ENCODE measurements at places on chromosomes 12 and 14.

DNA sequence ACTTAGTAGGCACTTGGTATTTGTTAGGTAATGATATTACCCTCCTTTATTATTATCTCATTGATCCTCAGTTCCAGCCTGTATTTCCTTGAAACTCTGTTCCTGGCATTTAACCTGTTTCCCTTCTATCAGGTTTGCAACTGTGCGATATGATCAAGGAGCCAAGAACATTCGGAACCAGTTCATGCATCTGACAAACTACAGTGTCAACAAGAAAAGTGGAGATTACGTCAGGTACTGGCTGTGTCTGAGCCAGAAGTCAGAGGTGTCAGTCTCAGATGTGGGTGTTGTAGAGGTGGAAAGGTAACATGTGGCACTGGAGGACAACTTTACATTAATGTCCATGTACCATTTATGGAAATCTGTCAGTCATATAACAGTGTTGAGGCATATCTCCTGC, 56.7 kb downstream of the TTLL5 start:
- DNase-seq = no peak

- DNase-seq = no peak
Measured at GRCh38 chr12:115437061-115437567, 753.1 kb upstream of the TBX3 start.

GRCh38 chr12:48777501-48778400, 11.1 kb downstream of the ADCY6 start:
- no peak for DNase-seq

GRCh38 chr12:132516095-132517012, 26.4 kb downstream of the FBRSL1 start:
- no peak for DNase-seq

DNA sequence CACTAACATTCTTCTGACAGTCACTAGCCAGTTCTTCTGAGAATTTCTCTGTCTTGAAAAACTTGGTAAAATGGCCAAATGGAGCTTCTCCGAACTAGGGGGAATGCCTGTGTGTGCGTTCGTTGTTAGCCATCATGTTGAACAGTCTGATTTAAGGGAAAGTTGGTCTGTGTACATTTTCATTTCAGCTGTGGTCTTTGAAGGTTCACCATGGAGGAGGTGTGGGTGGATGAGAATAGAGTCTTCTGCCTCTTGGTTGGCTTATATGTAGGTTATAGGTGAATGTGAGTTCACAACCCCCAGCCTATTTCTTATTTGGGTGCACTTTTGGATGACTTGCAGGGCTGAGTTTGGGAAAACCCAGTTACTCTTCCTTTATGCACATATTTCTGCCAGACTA, 12.9 kb downstream of the ETV6 start:
- no peak for DNase-seq

GRCh38 chr12:123070267-123071081, 80.4 kb downstream of the PITPNM2 start:
- no peak for DNase-seq

GRCh38 chr14:84087986-84088531, 1441.9 kb upstream of the FLRT2 start:
- no peak for DNase-seq

GRCh38 chr12:111377440-111377839, 8.5 kb upstream of the PHETA1 start:
- DNase-seq = no peak

- DNase-seq = no peak
Measured at GRCh38 chr14:51430633-51431032, 190.6 kb downstream of the TMX1 start.

GRCh38 chr12:132449565-132450417, 40.2 kb upstream of the FBRSL1 start:
- peak; percentile 74 for DNase-seq

DNA sequence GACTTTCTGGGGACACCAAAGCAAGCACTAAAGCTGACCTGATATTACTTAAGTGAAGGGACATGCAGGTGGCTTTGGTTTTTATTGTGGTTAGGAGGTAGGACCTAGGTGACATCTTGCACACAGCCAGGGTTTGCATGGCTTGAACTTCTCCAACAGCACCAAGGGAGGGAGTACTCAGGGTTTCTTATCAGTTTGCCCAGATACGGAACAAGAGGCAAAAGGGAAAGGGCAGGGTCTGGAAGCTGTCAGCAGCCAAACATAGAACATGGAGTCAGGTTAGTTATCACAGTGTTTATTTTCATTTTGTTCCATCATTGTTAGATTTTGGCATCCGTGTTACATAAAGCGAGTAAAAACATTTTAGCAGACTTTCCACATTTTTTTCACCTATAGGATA, 186.3 kb upstream of the CLEC14A start:
- DNase-seq = no peak
